ENCODE measurements at places on chromosomes 2 and 18. TPM values are rescaled to one million over a fixed set of nuclear protein-coding genes. Genes with fewer than 3 reads are reported as not detected.

Gene COL6A3
- 140 TPM for total RNA-seq

Gene RBM44
- 0.89 TPM for total RNA-seq

Gene GDF7
- under 0.01 TPM for total RNA-seq

- no peak for DNase-seq
These were observed 1072.3 kb downstream of the LRP1B start for GRCh38 chr2:141058556-141058955.

DNA sequence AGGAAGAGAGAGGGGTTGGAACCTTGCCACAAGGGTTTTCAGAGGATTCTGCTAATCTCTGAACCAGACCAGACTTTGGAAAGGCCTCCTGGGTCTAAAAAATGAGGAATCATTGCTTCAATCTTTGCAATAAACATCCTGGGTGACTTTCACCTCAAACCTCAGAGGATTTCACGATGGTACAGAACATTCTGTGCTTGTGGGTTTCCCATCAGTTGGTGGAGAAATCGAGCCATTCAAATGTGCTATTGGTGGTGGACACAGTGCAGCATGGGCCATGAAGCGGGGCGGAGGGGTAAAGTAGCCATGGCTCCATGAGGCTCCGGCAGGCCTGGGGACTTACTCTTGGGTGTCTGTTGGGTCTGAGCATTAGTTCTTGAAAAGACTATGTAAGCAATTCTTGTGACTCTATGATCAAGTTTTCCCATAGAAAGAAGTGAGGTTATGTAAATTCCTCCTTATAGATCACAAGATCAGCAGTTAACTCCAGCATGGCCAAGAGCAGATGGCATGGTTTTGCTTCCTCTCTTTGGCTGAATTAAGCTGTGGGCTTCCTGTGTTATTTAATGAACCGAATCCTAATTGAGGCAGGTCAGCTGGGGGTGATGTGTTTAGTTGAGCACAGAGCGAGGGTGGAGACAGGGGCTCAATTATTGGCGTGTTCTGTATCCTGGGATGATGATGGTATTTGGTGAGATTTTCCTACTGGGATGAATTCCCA lies 1.9 kb upstream of the IL1R2 start:
- DNase-seq = no peak

GRCh38 chr2:97845818-97846217 lies 132.4 kb downstream of the ZAP70 start:
- DNase-seq = no peak

Measured in thyroid gland (tissue), 4 donors.